NCI-H446 treated with DMSO at 0.1 percent for 48 hours (cell line): ENCODE measurements at places on chromosomes 5 and 9.

DNA sequence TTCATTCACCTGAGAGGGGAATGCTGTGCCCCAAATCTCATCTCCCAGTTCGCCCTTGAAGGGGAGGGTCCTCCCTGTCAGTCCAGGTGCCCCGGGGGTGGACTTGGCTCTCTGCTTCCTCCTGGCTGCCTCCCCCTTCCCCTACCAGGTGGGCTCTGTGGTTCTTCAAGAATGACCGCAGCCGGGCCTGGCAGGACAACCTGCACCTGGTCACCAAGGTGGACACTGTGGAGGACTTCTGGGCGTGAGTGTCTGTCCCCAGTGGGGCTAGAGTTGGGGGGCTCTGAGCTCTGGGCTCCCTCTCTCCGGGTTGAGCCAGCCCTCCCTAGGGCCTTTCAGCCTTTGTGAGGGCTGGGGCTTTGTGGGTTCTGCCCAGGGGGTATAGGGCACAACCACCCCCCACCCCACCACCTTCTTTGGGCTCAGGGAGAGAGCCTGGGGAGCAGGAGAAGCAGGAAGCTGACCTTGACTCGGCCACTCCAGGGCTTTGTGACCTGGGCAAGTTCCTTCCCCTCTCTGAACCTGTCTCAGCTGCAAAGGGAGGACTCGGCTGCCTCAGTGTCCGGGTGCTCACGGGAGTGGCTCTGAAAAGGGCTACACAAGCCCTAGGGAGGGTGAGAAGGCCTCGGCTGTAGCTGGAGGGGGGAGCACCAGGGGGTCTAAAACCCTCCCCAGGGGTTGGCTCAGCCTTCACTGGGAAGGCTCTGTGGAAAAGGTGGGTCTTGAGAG lies 3.6 kb upstream of the TSPAN17 start:
- DNase-seq: no peak

- no peak for DNase-seq
Observed at GRCh38 chr5:34526682-34527305, 129.3 kb upstream of the RAI14 start.

GRCh38 chr9:76751001-76751400 lies 13.2 kb upstream of the PCA3 start:
- DNase-seq: no peak

GRCh38 chr5:4216142-4216541 lies 620.5 kb downstream of the IRX1 start:
- DNase-seq: no peak

- no peak for DNase-seq
Observed at GRCh38 chr5:151087486-151087885, 6.7 kb upstream of the TNIP1 start.

- DNase-seq: no peak
Observed at GRCh38 chr5:181134259-181134658, 3.3 kb upstream of the OR2V1 start.

DNA sequence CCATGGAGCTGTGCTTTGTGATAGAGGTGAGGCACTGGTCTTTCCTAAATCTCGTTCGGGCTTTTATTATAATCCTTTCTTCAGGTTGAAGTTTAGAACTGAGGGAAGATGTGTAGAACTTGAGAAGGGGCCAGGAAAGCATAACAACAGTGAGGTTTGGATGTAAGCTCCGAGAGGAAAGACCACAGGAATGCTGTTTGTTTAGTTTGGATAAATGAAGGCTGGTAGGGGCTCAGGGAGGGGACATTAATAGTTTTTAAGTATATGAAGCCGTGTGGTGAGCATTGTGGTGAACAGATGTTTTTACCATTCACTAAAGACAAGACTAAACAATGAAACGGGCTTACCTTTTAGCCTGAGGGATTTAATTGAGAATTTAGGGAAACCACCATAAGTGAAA lies 130.8 kb downstream of the ARHGAP26 start:
- DNase-seq: no peak

- no peak for DNase-seq
Observed at GRCh38 chr5:107779437-107779836, 108.7 kb upstream of the EFNA5 start.

- DNase-seq: no peak
Observed at GRCh38 chr9:4020038-4020754, 279.7 kb downstream of the GLIS3 start.

GRCh38 chr5:88734191-88734640 lies 148.8 kb downstream of the MEF2C start:
- DNase-seq: no peak

DNA sequence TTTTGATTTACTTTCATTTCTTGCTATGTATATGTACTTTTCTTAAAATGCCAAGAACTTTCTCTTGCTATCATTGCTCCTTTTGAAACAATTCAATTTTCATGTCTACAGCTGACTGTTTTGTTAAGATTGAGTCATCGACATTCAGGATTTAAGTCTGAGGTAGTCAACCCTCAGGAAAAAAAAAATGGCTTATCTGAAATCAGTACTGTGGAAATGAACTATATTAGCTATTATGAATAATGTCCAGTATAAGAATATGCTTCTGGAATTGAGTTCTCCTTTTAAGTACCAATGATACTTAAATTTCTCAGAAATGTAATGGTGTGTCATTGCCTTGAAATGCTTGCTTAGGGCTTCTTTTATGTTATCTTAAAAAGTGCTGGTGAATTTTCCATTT lies 37.9 kb downstream of the TNFAIP8 start:
- DNase-seq: no peak

DNA sequence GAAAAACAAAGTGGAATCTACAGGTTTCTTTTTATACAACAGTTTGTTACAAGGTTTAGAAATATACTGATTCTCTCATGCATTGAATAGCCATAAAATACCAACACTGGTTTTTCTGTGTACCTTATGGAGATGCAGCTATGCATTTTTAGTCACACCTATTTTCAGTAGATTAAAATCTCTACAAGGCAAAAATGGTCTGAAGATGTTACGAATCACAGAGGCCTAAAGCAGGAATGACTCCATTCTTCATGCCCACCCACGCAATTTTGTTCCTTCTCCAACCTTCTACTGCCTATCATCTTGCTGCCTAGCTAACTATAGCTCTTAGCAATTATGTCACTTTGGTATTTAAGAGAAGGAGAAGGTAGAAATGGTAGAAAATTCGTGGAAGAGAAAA lies 9.9 kb downstream of the PLK2 start:
- DNase-seq: no peak

DNA sequence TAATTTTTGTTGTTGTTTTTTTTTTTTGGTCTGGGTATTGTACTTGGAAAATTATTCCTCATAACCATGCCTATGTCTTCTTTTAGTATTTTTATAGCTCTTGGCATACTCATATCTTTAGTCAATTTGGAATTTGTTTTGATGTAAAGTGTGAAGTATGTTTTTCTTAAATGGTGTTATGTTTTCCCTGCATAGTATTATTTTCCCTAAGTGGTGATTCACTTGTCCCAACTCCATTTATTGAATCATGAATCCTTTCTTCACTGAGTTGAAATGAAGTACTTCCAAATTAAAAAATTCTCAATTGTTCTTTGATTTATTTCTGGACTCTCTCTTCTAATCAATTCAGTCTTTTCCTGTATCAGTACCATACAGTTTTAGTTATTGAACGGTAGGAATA lies 46.5 kb downstream of the POLK start:
- no peak for DNase-seq

DNA sequence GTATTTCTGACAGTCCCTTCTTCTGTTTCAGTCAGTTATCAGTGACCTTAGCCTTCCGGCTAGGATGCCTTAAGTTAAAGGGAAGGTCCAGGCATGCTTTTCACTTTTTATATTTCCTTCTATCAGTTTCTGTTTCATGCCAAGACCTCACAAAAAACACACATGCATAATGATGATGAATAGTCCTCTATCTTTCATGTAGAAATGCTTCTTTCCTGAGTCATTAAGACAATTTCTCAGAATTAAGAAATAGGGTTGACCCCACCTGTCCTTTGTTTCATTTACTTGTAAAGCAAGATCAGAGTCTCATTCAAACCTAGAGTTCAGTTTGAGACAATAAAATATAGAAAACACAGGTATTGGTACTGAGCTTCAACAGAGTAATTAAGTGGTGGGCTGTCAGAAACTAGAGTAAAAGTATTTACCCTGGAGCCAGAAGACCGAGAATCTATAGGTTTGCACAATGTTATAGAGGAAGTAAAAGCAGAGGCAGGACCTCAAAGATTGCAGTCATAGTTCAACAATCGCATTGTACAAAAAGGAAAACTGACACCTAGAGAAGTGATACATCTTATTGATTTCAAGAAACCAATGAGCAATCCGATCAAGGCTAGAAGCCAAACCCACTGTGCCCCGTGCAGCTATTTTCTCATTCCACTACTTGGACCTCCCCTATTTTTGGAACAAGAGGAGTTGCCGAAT lies 118.7 kb upstream of the PUM3 start:
- no peak for DNase-seq

GRCh38 chr5:108093186-108093585 lies 288.7 kb downstream of the FBXL17 start:
- peak; percentile 6 for DNase-seq

DNA sequence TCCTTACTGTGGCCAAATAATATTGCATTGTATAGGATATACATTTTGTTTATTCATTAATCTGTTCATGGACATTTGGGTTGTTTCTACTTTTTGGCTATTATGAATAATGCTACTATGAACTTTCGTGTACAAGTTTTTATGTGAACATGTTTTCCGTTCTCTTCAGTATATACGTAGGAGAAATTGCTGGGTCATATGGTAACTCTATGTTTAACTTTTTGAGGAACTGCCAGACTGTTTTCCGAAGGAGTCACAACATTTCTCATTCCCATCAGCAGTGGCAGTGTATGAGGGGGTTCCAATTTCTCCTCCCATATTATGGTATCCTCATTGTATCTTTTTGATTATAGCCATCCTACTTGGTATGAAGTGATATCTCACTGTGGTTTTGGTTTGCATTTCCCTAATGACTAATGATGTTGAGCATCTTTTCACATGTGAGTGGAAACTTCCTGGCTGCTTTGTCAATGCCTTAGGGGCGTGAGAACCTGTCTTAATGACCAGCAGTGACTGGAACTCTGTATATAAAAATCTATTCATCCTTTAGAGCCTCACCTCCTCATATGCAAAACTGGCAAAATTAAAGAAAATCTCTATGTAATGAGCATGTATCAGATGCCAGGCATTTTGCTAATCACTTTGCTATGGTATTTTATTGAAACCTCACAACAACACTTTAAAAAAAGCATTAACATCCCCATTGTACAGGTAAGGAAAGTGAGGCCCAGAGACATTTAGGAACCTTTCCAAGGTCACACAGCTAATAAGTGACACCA lies 47.8 kb upstream of the TGFBR1 start:
- DNase-seq: no peak

DNA sequence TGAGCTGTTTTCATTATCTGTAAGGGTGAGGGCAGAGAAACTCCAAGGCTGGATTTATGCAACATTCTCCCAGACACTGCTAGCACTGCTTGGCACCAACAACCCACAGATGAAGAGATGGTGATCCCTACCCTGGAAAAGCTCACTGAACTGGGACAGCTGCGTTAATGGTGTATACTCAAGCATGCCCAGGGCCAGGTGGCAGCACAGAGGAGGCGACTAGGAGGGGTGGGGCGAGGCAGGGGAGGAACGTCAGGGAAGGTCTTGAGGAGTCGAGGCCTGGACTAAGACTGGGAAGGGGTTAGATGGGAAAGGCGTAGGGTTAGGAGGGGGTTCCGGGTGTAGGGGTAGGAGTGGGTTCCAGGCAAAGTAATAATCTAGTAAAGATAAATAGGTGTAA lies 73.1 kb upstream of the TBC1D9B start:
- DNase-seq: no peak

- peak; percentile 68 for DNase-seq
Observed at GRCh38 chr9:9942764-9943424, 669.9 kb downstream of the PTPRD start.

DNA sequence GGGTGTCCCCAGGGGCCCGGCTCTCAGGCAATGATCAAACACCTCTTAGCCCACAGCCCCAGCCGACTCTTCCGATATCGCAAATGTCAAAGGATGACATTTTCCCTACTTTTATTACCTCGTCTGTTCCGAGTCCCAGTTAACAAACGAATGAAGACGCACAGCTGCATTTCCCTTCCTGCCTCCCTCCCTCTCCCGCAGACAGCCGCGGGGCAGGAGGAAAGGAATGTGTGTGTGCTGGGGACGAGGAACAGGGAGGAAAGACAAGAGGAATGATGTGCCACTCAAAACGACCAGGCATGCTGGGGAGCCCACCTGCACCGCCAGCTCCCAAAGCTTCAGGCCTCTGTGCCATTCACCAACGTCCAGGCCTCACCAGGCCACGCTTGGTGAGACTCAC lies 125.9 kb upstream of the SARDH start:
- no peak for DNase-seq

GRCh38 chr5:172909931-172910502 lies 49.2 kb upstream of the RPL26L1 start:
- no peak for DNase-seq

- DNase-seq: no peak
Observed at GRCh38 chr5:171688696-171689495, 96.7 kb upstream of the SMIM23 start.

DNA sequence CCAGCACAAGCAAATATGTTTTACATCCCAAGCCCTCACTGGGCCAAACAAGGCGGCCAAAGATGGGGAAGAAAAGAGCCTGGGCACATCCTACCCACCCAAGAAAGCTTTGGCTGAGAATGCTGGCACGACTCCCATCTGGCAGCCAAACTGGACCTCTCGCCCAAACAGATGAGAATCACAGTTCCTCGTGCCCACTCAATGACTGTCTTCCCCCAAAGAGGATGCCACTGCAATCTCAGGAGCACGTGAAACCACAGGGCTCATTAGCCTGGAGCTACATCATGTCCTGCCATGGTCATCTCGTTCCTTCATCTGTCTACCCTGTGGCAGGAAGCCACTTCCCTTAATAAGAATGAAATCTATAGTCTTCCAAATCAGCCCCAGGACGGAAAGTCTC lies 536.8 kb downstream of the BNC2 start:
- peak; percentile 74 for DNase-seq

- DNase-seq: peak; percentile 36
Observed at GRCh38 chr5:59034498-59035186, 451.8 kb downstream of the RAB3C start.

DNA sequence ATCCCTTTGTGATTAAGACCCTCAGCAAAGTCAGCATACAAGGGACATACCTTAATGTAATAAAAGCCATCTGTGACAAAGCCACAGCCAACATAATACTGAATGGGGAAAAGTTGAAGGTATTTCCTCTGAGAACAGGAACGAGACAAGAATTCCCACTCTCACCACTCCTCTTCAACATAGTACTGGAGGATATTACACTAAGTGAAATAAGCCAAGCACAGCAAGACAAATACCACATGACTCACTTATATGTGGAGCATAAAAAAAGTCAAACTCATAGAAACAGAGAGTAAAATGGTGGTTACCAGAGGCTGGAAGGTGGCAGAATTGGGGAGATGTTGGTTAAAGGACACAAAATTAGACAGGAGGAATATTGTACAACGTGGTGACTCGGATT lies 118.1 kb upstream of the NFIL3 start:
- no peak for DNase-seq

DNA sequence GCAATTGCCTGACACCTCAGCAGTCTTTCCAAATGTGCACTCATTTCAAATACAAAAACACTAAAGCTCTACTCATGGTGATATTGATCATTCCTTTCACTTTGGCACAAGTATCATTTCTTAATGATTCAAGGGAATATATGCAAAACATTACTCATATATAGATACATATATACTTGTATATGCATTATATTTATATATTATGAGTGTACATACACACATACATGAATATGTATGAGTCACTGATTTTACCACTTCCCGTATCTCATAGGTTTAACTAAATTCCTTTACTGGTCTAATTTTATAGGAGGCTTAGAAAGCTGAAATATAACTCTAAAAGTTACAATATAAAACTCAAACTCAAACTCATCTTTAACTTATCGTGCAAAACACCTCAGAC lies 156.5 kb downstream of the CDH9 start:
- DNase-seq: no peak
